Astrocyte (in vitro differentiated cells and primary cell): ENCODE measurements at places on chromosomes 3 and 15. TPM values are rescaled to one million over a fixed set of nuclear protein-coding genes. Genes with fewer than 3 reads are reported as not detected.

GRCh38 chr15:91584895-91585294 is 268.6 kb upstream of the SLCO3A1 start:
- no peak for DNase-seq

DNA sequence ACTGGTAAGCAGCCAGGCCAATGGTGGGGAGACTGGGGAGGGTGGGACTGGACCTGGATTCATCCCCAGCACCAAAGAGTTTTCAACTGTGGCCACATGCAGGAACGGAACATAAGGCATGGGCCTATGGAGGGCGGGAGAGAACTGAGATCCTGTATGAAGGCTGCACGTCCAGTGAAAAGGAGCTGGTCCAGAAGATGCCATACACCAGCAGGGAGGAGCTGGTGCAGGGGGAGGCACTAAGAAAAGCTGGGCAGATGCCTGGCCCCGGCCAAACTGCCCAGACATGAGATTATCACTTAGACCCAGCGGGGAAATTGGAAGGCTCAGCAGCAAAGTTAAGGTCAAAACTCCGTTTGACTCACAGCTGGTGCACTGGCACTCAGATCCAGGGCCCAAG is 58.1 kb upstream of the MCF2L2 start:
- DNase-seq, result no peak

DNA sequence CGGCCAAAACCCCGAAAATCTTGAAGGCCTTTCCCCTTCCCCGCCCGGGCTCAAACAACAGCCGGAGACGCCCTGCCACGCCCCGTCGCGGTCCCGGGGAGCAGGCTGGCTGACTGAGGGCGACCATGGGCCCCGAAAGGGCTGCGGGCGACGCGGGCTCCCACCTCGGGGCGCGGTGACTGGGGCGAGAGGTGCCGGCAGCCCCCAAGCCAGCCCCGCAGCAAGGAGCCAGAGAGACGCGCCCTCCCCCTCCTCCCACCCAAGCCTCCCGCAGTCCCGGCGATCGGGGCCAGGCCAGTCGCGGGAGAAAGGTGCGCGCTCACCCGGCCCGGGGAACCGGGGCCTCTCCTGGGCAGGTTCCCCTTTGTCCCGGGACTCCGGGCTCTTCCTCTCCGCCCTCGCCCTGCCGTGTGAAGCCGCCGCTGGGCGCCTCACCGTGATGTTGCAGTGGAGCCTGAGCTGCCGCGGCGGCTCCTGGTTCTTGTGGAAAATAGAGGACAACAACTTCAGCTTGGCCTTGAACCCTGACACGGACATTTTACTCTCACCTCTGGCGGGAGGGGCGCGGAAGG is 30.6 kb upstream of the ZSCAN2 start:
- DNase-seq, result peak; percentile 6

IGF1R gene
- total RNA-seq, result 247 and 270 TPM in 2 replicates

DNA sequence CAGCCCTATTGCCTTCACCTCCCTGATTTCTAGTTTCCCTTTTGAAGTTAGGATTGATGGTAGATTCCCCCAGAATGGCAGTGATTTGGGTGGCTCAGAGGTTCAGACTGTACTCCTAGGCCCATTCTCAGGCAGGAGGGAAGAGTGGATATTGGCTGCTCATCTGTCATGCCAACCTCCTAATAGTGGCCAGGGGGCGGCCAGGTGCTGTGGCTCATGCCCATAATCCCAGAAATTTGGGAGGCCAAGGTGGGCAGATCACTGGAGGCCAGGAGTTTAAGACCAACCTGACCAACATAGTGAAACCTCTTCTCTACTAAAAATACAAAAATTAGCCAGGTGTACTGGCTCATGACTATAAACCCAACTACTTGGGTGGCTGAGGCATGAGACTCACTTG is 11.3 kb downstream of the RRP9 start:
- no peak for DNase-seq

ABI3BP gene
- total RNA-seq, result 1.1 and 2.1 TPM in 2 replicates

- no peak for DNase-seq
These were observed 64.1 kb downstream of the RBMS3 start for GRCh38 chr3:29344935-29345334.

- no peak for DNase-seq
These were observed 27.2 kb upstream of the ADAMTS7 start for GRCh38 chr15:78838489-78838888.

GRCh38 chr15:80251428-80252120 is 439 bp downstream of the CTXND1 start:
- DNase-seq, result no peak

DNA sequence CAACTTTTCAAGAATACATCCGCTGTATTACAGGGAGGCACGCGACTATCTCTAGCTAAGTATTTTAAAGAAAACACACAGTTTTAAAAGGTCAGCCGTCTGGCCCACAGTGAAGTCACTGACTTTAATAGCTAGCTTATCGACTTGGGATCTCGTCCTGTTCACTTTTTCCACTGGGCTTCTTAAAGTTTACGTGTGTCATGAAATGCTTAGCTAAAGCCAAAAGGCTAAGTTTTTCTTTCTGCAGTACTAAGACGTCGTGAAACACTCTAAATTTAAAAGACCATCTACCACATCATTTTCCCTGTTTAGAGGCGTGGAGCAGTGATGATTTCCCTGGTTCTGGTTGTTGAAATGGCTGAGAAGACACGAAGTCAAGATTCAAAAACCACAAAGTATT is 27.1 kb downstream of the LRIG1 start:
- DNase-seq, result peak; percentile 96

GRCh38 chr15:75164625-75165350 is 36.9 kb upstream of the C15orf39 start:
- no peak for DNase-seq

MYZAP gene
- 0.41 TPM in 1 of 2 replicates, not detected in the other for total RNA-seq

DNA sequence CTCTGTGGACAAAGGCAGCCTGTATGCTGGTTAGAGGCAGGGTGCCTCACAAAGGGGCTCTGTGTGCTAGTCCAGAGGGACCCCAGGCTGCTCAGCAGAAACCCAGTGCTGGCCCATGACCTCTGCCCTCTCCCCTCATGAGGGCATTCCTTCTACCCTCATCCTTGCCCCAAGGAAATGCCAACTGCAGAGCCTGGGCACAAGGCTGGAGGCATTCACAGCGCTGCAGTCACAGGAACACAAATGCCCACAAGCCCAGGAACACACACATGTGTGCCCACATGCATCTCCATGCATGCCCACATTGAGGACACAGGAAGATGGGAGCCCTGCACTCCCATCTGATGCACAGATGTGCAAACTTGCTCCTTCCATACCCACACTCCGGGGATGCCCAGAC is 3.8 kb downstream of the INKA1 start:
- DNase-seq, result no peak

IMPG2 gene
- 0.26 and 0.30 TPM in 2 replicates for total RNA-seq

EPHB1 gene
- total RNA-seq, result 1.9 and 4.1 TPM in 2 replicates
